ENCODE measurements at places on chromosomes 4 and X. TPM values are rescaled to one million over a fixed set of nuclear protein-coding genes. Genes with fewer than 3 reads are reported as not detected.

Gene TIGD2
- 0.21 TPM for total RNA-seq

Gene ADAMTS3
- 2.2 TPM for total RNA-seq

GRCh38 chr4:4752576-4753401 lies 106.7 kb upstream of the MSX1 start:
- no peak for DNase-seq

DNA sequence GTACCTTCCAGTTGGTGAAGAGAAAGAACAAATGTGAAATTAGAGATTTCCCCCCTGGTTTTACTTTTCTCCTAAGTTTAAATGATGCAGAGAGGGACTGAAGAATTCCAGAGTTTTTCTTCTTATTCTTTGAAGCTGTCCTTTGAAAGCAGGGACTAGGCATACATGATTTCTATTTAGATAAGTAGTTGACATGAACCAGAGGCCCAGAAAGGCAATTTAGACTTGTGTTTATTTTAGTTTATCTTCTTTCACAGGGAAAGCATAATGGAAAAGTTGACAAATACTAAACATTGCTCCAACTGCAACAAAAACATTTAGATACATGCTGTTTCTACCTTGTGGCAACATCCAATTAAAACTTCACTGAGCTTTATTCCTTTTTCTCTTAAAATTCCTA lies 32.0 kb downstream of the PTPN13 start:
- no peak for DNase-seq

GRCh38 chr4:53380221-53380620 lies 2.8 kb downstream of the FIP1L1 start:
- no peak for DNase-seq

Measured in ascending aorta (tissue), 2 donors.